ENCODE measurements at places on chromosomes 13 and 19.
A peak's percentile ranks its signal among the peaks of the same experiment; 100 is the strongest.

GRCh38 chr19:18719541-18719940, 36.1 kb downstream of the CRTC1 start:
- no peak for DNase-seq

DNA sequence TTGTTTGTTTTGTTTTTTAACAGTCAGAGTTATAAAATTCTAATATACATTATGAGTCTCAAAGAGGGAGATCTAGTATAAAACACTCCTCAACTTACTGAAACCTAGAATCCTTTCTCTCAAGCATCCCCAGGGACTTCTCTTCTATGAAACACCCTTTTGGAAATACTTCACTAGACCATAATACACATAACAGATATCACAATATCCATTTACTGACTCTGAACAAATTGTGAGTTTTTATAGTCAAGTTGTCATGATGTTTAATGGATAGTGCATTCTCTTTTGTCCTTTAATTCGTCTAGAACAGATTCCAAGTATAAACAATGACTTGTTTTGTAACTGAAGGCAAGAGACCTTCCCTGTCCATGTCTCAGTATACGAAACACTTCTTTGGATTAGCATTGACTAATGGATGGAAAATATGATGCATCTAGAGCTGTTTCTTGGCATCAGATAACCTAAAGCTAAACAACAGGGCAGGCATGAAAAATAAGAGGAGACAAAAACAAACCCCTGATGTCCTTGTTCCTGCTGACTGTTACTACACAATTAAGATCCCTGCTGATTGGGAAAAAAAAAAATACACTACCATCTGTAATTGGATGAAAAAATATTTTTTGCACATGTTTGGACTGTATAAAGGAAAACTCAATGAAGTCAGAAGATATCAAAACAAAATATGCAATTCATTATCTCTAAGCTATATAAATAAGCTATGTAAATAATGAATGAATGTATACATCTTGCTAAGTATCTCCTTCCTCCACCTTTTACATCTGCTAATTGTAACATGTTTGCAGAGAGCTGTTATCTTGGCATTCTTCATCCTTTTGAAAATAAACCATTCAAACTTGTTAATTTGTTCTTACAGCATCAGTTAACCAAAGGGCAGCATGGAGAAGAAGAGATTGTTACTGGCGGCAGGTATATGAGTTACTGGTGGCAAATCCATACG, 214.2 kb downstream of the LACC1 start:
- no peak for DNase-seq

DNA sequence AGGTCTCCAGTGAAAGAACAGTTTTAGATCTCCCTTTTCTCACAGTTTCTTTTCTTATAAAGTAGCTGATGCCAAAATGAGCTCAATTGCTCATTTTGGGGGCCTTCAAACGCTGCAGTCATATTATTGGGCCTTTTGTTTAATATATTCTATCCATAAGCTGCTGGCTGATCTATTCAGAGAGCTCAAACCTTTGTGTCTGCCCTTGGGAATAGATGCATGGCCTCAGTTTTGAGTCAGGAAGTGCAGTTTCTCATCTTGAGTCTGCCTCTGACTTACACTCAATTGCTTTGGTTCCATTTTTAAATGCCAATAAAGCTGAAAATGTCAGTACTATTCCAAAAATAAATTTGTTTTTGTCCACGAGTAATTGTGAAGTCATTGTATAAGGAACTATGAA, 468.9 kb downstream of the KLF12 start:
- no peak for DNase-seq

DNA sequence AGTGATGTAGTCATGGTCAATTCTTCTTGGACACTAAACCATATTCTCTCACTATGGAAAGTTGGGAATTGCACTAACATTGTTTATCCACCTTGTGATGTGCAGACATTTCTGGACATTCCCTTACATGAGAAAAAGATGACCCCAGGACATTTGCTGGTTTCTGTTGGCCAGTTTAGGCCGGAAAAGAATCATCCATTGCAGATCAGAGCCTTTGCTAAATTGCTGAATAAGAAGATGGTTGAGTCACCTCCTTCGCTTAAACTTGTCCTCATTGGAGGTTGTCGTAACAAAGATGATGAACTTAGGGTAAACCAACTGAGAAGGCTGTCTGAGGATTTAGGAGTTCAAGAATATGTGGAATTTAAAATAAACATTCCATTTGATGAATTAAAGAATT, at the start of gene UTP14C:
TSS of gene UTP14C (plus strand) at position 211 of the 400 bp plus-strand sequence. CDS start 4,114 bp downstream, outside the sequence.
- no peak for DNase-seq

GRCh38 chr19:35380450-35381124, 9.7 kb downstream of the GPR42 start:
- no peak for DNase-seq

- no peak for DNase-seq
These were observed 181.1 kb downstream of the NUFIP1 start for GRCh38 chr13:44808185-44808584.

DNA sequence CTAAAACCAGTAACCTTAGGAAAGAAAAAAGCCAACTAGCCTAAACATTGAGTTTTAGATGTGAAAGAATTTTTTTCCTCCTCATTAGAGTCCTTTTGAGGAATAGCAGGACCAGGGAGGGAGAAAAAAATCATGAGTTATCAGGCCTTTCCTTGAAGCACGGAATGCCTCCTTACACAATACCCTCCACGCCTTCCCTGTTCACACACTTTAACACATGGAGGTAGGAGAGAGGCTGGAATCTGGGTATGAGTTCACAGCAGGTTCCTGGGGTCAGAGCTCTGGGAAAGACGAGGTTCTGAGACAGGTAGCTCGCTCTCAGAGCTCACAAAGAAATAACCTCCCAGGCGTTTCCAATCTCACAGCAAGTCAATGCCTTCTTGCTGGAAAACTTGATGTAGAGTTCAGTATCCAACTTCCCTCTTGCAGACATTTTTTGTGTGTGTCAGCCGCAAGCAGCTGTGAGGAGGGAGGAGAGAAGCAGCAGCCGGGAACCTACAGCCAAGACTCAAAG, 716 bp downstream of the ZNF573 start:
- no peak for DNase-seq

GRCh38 chr13:32297206-32297605, 18.0 kb downstream of the ZAR1L start:
- no peak for DNase-seq

GRCh38 chr13:27379694-27380641, 44.5 kb upstream of the GTF3A start:
- peak; percentile 16 for DNase-seq

DNA sequence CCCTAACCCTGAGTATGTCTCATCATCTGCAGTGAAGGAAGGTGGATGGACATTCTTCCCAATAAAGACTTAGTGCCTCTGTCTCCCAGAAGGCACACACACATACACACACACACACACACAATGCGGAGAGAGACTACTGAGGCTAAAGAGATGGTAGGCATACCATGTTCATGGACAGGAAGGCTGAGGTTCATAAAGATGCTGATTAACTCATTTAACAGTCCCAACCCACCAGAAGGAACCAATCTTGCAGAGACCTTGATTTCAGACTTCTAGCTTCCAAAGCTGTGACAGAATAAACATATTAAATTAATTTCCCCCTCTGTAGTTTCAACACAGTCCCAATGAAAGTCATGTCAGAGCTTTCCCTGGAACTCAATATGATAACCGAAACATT, 33.1 kb downstream of the ARRDC2 start:
- DNase-seq: no peak

DNA sequence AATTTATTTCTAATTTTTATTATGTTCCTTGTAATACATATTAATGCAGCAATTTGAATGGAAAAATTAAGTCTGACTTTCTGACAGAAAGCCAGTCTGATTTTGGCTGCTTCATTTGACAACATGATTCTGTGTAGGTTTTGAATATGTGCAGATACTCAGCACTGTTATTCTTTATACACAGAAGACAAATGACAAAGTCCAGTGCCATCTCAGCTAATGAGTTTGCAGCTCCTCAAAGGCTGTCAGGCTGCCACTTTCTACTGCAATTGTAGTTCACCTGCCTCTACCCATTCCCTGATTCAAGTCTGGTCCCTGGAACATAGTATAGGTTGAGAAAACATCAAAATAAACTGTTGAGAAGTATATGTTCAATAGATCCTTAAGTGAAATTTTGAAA, 2.9 kb upstream of the CHAMP1 start:
- DNase-seq: no peak

GRCh38 chr13:114152831-114153371, 20.5 kb upstream of the RASA3 start:
- no peak for DNase-seq

- DNase-seq: no peak
These were observed 8.9 kb upstream of the MYO1F start for GRCh38 chr19:8585894-8586750.

- DNase-seq: no peak
These were observed 29.9 kb downstream of the TINCR start for GRCh38 chr19:5537870-5538269.

GRCh38 chr13:36919833-36920615, at the start of gene SMAD9:
Gene SMAD9 (minus strand): TSS chr13:36920238. CDS start chr13:36879689, 40,549 bp downstream.
- DNase-seq: peak; percentile 37

DNA sequence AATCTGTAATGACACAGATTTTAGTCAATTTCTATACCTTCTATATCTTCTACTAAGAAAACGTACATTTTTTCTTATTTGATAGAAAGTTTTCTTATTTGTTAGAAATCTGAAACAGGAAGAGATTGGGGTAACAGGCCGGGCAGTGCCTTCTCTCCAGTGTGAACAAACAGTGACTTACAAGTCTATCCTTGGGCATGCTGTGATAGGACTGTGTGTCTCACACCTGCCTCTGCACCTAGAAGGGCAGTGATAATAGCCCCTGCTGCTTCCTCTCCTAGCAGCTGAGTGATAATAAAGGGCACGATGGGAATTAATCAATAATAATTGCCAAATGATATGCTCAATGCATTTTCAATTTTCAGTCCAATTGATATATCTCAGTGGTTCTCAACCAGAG, 1.4 kb downstream of the TMEM272 start:
- no peak for DNase-seq

DNA sequence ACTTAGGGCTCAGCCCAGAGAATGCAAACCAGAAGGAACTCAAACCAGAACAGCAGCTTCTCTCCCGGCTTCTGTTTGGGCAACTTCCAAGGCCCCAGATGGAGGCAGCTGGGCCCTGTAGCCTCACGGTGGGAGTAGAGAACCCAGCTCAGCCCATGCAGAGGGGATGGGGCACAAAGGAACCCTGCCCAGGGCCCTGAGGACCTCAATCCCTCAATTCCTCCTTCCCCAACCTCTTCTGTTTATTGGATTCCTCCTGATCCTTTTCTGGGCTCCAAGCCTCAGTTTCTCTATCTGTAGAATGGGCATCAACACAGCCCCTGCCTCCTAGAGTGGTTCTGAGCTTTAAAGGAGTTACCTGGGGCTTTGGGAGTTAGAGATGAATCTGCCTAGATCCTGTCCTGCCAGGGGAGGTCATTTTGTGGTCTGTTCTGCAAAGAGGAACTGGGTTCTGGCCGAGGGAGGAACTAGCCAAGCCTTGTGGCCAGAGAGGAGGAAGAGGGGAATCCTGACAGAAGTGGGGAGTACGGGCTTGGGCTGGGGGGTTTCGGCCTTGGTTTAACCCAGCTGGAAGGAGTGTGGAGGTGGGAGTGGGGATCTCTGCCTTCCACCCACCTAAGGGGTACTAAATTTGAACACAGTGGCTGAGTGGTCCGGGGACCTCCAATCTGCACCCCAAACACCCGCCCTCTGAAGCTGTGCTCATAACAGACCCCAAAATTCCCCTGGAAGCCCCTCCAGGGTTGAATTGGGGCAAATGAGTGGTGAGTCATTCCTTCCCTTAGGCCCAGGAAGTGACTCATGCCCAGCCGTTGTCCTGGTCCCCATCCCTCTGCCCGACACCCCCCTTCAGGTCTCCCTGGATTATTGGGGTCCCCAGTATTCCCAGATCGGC, 2.7 kb downstream of the ADGRE5 start:
- DNase-seq: no peak

- no peak for DNase-seq
These were observed 64.9 kb upstream of the FGF14 start for GRCh38 chr13:102466610-102467190.

- no peak for DNase-seq
These were observed 67.8 kb upstream of the SERTM1 start for GRCh38 chr13:36606060-36606459.

DNA sequence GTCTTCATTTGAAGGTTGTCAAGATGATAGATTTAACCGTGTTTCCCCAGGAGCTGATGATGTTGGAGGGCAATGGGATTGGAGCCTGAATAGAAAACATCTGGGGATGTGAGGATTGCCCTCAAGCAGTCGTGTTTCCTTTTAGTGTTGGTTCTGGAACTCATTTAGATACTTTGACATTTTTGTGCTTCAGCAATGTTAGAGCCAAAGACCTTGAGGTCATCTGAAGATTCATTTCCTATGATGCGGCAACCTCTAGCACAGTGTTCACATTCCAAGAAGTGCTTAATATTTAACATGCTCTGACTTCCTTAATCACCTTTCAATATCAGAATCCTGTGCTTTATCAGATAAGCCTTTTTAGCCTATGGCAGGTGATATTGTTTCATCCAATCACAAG, 82.7 kb downstream of the SLC10A2 start:
- no peak for DNase-seq

GRCh38 chr19:39083983-39084731, at the start of gene ACP7:
Gene ACP7 (plus strand): TSS chr19:39084368. CDS start chr19:39085270, 902 bp downstream.
- DNase-seq: no peak

DNA sequence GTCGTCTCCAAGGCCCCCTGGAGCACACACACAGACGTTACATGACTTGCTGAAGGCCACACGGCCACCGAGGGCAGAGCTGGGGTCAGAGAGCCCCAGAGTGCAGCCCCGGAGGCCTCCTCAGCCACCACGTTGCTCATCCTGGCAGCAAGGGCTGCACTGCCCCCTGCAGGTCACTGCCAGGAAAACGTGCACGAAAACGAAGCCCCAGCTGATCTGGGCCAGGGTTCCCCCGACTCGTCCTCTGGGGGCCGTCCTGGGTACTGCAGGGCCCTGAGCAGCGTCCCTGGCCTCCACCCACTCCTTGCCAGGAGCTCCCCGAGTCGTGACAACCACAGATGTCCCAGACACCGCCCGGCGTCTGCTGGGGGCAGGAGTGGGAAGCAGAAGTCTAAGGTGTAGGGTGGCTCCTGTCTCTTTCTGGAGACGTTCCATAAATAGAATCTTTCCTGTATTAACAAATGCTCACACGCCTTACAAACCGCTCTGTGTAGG, 3.4 kb downstream of the TPGS1 start:
- peak; percentile 69 for DNase-seq

DNA sequence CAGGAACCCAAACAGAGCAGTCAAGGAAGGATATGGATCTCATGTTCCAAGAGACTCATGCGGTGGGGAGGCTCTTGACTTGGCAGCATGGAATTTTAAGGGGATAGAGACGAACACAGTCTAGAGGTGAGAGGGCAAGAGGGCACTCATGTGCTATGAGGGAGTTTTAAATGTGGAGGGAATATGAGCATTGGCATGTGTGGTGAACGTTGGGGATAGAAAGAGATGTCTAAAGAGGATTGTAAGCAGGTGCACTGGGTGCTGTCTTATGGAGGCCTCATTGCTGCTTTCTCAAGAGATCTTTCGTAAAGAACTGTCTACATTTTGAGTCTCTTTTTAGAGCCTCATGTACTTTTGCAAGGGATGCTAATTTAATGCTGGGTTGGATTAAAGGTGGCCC, 600.3 kb upstream of the GPC6 start:
- DNase-seq: no peak

GRCh38 chr13:111382411-111382810, 62.0 kb downstream of the TEX29 start:
- DNase-seq: no peak
